ENCODE measurements at places on chromosomes 7 and 10.

GRCh38 chr7:128032605-128033235 lies 1.5 kb upstream of the LRRC4 start:
- no peak for DNase-seq

- DNase-seq, result no peak
Observed at GRCh38 chr7:157495594-157495993, 158.8 kb downstream of the DNAJB6 start.

- DNase-seq, result no peak
Observed at GRCh38 chr10:42769673-42770072, 12.9 kb upstream of the BMS1 start.

DNA sequence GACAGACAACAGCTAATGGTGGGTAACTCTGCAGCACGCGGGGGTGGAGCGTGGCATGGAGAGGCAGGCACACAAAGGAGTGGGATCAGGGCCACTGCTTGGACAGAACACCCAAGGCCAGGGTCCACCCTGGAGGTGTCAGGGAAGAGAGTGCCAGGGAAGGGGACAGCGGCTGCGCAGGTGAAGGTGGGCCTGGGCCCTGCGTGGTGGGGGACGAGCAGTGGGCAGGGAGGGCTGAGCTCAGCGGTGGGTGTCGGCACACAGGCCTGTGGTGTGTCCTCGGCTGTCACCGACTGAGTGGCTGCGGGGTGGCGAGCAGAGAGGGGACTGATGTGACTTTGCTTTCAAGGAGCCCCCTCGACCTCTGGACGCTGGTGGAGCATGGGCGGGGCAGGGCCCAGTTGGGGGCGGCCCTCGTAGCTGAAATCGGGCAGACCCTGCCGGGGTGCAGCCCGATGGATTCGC lies 8.4 kb upstream of the SCART1 start:
- no peak for DNase-seq

GRCh38 chr10:36738738-36739431 lies 386.5 kb upstream of the ANKRD30A start:
- DNase-seq, result no peak

- no peak for DNase-seq
Observed at GRCh38 chr10:124619802-124620490, 124.2 kb downstream of the FAM53B start.

DNA sequence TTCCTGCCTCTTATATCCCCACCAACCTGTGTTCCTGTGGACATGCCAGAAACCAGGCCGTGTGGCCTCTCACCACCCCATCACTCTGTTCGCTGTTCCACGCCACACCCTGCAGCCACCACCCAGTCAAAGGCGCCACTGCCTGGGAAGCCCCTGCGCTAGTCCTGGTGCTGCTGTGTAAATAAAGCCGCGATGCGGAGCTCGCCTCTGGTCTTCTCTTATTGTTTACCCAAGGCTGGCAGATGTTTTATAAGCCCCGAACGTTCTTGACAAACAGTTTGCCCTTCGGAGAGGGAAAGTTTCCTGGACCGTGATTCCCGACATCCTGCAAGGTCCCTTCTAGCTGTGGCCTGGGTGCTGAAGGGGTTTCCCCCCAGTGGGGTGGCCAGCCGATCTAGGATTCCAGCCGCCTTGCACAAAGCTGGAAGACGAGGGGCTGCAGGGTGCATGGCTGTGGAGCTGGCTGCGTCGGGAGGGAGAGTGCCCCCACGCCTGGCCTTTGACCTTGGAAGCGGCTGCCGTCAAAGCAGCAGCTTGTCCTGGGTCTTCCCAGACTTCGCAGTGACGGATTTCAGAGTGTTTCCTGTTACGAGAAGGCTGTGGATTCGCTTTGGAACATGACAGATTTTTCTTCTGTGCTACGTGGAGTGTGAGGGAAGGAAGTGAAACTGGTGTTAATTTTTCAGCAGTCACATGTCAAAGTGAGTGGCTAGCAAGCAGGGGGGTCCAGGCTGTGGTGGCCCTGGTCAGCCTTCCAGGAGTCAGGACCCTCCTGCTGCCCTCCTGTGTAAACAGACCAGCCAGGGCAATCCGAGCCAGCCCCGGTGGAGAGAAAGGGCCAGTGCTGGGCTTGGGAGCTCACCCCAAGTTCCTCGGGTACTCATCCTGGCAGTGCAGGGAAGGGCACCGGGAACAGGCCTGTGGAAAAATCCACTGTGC lies 61.6 kb downstream of the LHPP start:
- DNase-seq, result no peak

GRCh38 chr10:80199828-80200227 lies 5.5 kb downstream of the ANXA11 start:
- DNase-seq, result no peak

DNA sequence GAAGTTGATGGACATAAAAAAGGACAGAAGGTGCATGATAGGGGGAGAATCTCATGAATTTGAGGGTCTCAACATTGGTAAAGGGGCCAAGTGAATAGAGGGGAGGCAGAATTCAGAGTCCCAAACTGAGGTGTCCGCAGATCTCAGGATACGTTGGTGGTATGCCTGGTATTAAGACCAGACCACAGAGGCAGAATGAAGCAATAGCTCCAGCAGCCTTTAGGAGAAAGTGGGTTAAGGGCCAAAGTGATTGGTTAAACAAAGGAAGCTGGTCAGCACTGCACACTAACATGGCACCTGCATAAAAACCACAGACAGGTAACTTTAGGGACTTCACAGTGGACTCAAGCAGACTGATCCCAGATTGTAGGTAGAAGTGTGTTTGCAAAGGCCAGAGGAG lies 37.5 kb downstream of the MEST start:
- no peak for DNase-seq

GRCh38 chr10:78768876-78769275 lies 299.9 kb upstream of the ZMIZ1 start:
- no peak for DNase-seq

DNA sequence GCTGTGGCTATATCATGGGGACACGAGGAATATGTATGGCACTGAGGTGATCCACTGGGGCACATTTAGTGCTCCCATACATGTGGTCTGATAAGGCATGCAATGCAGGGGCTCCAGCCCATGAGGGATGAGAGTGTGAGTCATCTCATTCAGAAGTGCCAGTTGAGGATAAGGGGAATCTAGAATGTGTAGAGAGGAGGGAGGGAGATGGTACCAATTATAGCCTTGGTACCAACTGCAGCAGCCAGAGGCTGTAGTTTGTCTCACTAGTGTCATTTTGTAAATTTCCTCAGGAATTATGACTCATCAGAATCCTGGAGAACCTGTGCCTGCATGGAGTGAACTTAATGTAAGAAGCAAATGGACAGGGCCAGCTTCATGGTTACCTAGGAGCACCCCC lies 46.2 kb downstream of the LAMB4 start:
- DNase-seq, result no peak

- no peak for DNase-seq
Observed at GRCh38 chr10:97771055-97771891, 526 bp downstream of the SFRP5 start.

- DNase-seq, result no peak
Observed at GRCh38 chr7:43768887-43769272, 10.4 kb downstream of the BLVRA start.

DNA sequence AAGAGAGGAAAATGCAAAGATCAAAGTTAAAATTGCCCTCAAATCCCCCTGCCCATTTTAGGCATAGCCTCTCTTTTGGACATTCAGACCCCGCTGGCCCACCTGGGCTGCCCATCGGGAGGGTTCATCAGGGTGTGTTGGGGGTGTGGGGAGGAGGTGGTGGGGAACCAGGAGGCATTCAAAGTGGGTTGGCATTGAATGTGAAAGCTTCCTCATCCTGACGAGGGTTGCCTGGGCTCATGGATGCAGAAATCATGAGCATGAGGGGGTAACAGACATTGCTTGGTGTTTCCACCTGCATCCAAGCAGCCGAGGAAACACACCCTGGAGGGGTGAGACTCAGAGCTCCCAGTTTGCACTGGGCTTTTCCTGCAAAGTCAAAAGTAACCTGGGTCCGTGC lies 20.6 kb downstream of the BTBD16 start:
- DNase-seq, result no peak

- no peak for DNase-seq
Observed at GRCh38 chr7:137772316-137772715, 74.5 kb downstream of the DGKI start.

GRCh38 chr10:119222537-119222936 lies 15.2 kb downstream of the GRK5 start:
- DNase-seq, result no peak

- no peak for DNase-seq
Observed at GRCh38 chr10:89550509-89550908, 15.1 kb upstream of the SLC16A12 start.

DNA sequence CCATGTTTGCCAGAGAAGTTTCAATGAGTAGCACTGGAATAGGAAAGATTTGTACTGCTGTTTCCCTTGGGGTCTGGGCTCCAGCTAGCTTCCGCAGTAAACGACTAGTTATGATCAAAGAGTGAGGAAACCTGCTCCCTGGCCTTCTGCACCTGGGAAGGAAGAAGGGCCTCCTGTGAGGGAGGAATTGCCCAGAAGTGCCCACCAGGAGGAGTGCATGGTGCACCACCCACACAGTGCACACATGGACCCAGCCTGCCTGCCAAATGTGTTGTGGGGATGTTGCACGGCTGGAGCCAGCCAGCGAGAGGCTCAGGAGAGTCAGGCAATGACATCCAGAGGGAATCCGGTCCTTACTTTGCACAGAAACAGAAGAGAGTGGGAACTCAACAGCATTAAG lies 27.0 kb upstream of the FAM107B start:
- DNase-seq, result no peak

DNA sequence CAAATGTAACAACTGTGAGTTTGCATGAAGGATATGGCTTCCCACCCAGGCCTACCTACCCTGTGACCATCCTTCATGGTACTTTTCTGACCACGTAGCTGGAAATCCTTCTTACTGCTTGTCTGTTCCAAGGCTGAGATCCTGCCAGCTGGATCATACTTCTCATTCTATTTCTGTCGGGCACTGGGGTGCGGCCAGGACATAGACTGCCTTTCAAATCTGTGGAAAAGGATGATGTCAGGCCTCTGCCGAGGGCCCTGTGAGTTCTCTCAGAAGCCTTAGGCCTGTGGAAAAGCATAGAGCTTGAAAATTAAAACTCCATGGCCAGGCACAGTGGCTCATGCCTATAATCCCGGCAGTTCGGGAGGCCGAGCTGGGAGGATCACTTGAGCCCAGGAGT lies 10.0 kb downstream of the VWC2 start:
- DNase-seq, result no peak

Data from T follicular helper cell (primary cell).